ENCODE measurements at places on chromosomes 16 and 17.

- no peak for DNase-seq
Measured at GRCh38 chr17:45958994-45959665, 39.9 kb upstream of the STH start.

DNA sequence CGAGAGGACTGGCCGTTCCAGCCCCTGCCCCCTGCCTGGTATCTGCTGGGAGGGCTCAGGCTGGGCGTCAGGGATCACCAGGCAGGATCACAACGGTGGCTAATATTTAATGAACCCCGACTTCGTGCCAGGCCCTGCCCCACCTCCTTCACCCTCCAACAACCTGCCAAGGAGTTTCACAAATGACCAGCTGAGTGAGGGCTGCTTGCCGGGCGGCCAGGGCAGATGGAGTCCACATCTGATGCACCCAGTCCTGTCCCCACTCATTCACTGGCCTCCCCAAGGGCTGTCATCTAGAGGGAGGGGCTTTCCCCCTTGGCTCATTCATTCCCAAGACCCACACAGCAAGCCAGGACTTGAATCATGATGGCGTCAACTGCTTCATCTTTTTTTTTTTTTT, 17.5 kb downstream of the UBALD1 start:
- no peak for DNase-seq

DNA sequence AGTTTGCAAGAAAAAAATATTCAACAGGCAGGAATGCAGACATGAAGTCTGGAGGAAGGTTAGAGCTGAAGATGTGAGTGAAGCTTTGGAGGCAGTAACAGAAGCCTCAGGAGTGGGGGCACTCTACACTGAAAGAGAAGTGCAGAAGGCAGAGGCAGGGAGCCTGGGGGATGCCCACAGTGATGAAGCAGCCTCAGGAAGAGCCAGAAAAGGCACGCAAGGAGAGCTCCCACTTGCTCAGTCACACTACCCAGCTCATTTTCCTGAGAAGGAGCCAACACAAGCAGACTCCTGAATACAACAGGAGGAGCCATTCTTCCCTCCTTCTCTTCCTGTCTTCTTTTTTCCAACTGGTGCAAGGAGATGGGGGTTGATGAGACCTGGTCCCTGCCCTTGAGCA, 45.1 kb upstream of the DNAH9 start:
- DNase-seq = no peak

GRCh38 chr16:85878875-85879274, 20.1 kb upstream of the IRF8 start:
- peak; percentile 8 for DNase-seq

GRCh38 chr17:7552621-7553051, 3.8 kb downstream of the TNFSF12 start:
- no peak for DNase-seq

DNA sequence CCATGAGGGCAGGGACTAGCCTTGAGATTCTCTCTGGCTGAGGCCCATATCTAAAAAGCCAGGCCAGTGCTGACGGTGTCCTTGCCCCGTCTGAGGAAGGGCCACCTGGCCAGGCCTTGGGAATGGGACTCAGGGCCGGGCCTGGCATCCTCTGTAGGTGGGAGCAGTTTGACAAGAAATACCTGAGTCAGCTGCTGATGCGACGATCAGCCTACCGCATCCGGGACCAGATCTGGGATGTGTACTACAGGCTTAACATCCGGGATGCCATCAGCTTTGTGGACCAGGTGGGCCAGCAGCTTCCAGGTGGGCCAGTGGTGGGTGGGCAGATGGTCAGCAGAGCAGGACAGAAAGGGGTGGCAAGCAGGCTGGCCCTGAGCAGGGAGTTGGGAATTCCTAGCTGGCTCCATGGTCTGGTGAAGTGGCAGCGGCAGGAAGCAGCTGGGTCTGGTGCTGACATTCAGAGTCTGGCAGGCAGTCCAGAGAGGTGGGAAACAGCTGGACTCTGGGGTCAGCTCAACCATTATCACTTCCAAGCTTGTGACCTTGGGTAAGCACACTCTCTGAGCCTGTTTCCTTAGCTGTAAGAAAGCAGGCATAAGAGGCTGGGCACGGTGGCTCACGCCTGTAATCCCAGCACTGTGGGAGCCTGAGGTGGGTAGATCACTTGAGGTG, 9.5 kb downstream of the SLC9A5 start:
- no peak for DNase-seq

DNA sequence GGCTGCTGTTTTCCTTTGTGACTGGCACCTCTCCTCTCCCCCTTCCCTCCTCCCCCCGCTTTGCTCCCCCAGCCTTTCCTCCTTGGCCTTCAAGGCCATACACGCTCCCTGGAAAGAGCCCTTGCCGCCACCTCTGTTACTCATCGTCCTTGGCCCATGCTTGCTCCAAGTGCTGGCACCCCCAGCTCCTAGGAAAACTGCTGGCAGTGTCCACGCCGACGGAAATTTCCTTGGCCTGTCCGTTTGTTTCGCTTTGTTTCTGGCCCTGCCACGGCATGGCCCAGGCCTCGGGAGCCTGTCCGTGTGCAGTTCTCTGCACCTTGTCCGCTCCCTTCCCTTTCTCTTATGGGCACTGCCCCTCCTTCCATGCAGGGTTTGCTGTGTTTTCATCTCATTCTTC, 18.0 kb downstream of the CA5A start:
- peak; percentile 54 for DNase-seq

- no peak for DNase-seq
Measured at GRCh38 chr17:39676198-39676819, 8.1 kb downstream of the PNMT start.

DNA sequence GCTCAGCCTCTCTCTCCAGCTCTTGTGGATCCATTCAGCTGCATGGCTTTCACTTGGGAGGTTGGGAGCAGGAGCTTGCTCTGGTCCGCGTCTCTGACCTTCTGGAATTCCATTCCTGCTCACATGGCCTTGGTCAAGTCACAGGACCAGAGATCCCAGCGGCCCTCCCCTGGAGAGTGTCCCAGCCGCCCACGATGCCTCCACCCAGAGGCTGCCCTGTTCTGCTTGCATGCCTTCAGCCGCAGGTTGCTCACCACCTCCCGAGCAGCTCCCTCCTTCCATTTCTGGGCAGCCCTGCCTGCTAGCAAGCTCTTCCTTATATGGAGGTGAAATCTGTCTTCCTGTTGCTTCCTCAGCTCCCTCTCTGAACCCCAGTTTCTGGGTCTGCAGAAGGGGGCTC, 32.6 kb downstream of the RAI1 start:
- peak; percentile 62 for DNase-seq

DNA sequence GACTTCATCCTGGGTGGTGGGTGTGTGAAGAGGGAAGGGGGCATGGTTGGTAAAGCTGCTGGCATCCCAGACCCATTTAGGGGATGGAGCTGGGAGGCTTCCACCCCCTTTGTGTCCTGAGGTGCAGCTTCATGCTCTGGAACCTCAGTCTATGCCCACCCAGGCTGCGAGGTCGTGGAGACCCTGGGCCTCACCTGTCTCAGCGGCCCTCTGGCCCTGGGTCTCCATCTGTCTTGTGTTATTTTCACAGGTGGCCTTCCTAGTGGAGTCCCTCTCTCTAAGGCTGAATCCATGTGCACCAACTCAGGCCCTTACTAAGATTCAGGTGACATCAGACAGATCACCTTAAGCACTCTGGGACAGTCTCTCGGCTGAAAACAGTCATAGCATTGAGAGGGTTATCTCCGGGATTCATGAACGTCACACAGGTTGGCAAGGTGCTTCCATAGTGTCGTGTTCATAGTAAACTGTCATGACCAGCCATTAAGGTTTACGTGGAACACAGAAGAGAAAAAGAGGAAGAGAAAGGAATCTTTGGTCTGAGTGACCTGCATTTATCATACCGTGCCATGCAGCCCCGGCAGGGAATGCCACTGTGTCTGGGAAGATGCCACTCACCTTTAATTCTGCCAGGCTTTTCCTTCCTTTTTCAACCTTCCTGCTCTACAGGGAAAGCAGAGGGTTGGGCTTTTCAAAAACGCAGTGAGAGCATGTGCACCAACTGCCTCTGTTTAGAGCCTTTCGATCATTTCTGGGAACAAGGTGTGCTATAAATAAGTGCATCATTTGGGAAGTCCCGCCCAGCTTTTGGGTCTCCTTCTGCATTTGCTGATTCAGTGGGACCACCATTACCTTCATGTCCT, 4.5 kb upstream of the FOXL1 start:
- no peak for DNase-seq

DNA sequence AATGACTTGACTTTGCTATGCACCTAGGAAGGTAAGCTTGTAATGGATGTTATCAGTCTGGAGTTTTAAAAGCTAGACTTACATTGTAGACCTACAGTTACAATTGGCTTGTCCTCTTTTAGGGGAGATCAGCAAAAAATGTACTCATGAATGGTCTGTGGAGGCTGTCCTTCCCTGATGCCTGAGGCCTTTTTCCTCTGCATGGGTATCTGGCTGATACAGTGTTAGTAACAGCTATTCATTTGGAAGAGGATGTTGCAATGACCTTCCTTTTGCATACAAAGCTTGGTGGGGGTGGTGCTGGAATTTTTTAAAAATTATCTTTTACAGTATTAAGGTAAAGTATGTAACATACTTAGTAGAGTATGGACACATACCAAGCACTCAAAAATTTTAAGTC, 525.5 kb downstream of the KIF2B start:
- no peak for DNase-seq

DNA sequence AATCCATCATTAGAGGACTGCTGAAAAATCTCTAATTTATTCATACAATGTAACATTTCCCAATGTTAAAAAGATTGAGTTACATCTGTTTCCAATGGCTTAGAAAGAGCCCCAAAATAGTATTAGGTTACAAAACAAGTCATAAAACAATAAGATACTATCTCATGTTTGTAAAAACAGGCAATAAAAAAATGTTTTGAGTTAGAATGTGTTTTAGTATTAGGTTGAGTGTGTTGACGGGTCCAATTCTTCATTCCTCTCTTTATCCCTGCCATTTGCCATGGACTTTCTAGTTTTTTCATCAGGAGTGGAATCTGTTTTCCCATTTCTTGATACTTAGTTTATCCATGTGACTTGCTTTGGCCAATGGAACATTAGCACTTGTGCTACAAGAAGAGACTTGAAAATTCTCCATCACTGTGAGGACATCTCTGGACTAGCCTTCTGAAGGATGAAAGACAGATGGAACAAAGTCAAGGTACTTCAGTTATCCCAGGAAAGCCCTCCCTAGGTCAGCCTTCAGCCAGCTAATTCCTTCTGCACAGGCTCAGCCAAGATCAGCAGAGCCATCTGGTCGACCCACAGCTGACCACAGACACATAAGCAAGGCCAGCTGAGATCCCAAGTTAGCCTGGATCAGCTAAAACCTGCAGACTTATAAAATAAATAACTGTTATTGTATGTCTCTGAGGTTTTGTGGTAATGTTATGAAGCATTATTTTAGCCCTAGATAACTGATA, 83.3 kb downstream of the HS3ST3A1 start:
- no peak for DNase-seq

- DNase-seq = peak; percentile 88
Measured at GRCh38 chr17:81512562-81513371, at the start of gene ACTG1. ACTG1 (minus strand) TSS chr17:81512799; CDS start chr17:81512354, 445 bp downstream.

GRCh38 chr16:80527297-80527696, 13.5 kb upstream of the DYNLRB2 start:
- DNase-seq = no peak

DNA sequence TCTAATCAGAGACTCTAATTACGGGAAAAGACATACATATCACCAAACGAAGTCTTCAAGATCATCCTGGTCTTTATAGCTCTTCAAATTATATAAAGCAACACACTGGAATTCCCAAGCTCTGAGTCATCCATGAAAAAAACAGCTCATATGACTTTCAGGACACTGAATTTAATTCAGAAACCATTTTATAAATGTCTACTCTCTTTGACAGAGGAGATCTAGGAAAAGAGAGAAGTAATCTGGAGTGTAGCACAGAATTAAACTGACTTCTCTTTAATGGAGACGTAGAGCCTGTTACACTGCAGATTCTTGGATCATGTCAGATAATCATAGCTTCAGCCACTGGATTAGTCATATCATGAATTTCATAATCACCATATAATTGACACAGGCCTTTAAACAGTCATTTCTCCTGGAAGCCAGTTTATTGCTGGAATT, 86.8 kb upstream of the WSB1 start:
- peak; percentile 69 for DNase-seq

- no peak for DNase-seq
Measured at GRCh38 chr17:9860851-9861250, 35.1 kb downstream of the GLP2R start.

DNA sequence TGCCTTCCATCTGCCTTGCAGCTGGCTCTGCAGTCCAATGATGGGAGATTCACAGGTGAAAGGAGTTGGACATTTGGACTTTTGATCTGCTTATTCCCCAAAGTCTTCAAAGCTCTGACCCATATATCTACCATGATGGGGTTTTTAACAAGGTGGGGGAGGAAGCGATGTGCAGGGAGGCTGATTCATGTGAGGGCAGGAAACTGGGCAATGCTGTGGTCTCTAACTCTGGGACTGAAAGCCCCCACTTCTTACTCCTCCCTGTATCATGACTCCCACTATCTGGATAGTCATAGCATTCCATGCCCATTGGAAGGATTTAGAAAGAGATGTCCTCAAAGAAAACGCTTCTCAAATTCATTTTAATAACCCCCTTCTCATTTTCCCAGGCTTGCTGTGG, 16.3 kb downstream of the HOXB1 start:
- no peak for DNase-seq

- DNase-seq = no peak
Measured at GRCh38 chr17:72915625-72916081, 176.8 kb downstream of the SLC39A11 start.

GRCh38 chr17:57213180-57213825, 43.0 kb upstream of the MSI2 start:
- DNase-seq = no peak

- no peak for DNase-seq
Measured at GRCh38 chr17:61502292-61502691, 50.1 kb downstream of the TBX4 start.

DNA sequence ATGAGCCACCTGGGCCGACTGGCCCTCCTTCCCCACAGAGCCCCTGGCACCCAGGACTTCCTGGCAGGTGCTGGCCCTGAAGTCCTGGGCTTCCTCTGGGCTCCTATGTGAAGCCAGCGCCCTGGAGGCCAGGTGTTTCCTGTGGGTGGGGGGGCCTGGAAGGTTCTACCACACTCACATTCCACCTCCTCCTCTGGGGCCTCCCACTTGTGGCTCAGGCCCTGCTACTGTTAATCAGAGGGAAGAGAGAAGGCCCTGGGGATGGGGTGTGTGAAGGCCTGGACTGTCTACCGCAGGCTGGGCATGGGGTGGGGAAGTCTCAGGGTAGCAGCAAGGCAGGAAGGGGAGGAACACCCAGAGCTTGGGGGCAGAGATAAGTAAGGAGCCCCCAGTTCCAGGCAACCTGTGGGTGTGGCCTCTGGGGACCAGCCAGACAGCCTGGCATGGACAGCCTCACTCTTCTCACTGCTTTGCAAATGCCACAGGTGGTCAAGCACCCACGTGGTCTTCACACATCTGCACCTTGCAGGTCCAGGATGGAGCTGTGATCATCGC, 111.9 kb upstream of the TNRC6C start:
- DNase-seq = no peak

DNA sequence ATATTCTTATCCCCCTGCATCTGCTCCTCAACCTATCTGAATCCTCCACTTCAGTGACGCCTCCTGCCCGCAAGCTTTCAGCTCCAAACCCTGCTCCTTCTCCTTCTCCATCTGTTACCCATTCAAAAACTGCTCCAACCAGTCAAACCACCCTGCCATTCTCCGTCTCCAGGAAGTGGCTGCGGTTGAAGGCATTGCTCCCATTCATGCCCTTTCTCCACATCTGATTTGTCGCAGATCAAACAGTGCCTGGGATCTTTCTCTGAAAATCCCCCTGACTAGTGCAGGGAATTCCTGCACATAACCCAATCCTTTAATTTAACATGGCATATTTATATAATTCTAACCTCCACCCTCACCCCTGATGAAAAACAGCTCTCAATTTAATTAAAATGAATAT, 56.3 kb downstream of the SLFN5 start:
- no peak for DNase-seq

GRCh38 chr16:87874639-87875427, 5.5 kb upstream of the SLC7A5 start:
- DNase-seq = no peak

Measured in stromal cell of bone marrow (primary cell).